Stimulated activated CD8-positive, alpha-beta memory T cell treated with anti-CD3 and anti-CD28 coated beads, Interleukin-4, amount 100 ng/mL, for 48 hours (primary cell): ENCODE measurements at places on chromosomes 12 and 14.

DNA sequence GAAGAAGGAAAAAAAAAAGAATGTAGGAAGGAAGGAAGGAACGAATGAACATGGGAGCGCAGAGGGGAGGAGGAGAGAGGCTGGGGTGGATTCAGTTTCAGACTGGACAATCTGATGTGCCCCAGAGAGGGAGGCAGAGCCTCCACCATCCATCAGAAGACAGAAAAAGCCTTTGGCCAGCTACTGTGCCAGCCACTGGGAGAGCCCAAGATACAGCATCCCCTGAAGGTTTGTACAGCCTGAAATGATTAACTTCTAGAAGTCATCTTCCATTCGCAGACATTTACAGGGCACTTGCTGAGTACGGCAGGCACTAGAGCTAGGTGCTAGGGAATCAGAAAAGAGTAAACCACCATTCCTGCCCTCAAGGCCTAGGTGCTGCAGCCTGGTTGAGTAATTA is 9.0 kb downstream of the PLEKHG6 start:
- DNase-seq = no peak

- no peak for DNase-seq
These were observed 13.8 kb upstream of the ZFP36L1 start for GRCh38 chr14:68806526-68807147.

DNA sequence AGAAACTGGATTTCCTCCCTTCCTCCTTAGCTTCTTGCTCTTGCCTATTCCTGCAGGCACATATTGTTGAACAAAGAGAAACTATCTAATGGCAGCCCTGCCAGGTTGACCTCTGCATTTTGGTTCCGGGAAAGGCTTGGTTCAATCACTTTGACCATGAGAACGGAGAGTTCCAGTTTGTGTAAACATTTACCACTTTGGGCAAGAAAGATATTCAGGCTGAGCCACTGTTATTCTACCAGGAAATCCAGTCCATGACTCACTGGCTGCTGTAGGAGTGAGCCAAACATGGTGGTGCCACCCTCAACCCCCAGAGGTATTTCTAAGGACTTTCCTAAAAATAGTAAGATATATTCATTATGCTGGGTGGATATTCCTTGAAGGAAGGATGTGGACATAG is 242.2 kb upstream of the OR4E1 start:
- no peak for DNase-seq

DNA sequence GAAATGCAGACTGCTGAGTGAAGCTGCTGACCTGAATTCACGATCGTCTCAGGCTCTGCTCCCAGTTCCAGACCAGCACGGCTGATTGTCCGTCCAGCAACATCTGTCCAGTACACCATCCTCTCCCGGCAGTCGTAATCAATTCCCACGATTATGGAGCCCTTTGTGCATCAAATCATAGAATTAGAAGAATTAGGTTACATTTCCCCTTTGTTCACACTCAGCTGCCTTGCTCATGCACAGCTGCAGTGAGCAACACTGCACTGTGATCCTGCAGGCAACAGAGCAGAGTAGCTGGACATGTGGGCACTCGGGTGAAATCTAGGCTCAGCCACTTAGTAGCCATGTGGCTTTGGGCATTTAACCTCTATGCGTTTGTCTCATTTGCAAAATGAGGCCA is 22.2 kb downstream of the RTRAF start:
- DNase-seq = no peak

GRCh38 chr12:70045514-70045913 is 197.7 kb upstream of the CNOT2 start:
- no peak for DNase-seq

DNA sequence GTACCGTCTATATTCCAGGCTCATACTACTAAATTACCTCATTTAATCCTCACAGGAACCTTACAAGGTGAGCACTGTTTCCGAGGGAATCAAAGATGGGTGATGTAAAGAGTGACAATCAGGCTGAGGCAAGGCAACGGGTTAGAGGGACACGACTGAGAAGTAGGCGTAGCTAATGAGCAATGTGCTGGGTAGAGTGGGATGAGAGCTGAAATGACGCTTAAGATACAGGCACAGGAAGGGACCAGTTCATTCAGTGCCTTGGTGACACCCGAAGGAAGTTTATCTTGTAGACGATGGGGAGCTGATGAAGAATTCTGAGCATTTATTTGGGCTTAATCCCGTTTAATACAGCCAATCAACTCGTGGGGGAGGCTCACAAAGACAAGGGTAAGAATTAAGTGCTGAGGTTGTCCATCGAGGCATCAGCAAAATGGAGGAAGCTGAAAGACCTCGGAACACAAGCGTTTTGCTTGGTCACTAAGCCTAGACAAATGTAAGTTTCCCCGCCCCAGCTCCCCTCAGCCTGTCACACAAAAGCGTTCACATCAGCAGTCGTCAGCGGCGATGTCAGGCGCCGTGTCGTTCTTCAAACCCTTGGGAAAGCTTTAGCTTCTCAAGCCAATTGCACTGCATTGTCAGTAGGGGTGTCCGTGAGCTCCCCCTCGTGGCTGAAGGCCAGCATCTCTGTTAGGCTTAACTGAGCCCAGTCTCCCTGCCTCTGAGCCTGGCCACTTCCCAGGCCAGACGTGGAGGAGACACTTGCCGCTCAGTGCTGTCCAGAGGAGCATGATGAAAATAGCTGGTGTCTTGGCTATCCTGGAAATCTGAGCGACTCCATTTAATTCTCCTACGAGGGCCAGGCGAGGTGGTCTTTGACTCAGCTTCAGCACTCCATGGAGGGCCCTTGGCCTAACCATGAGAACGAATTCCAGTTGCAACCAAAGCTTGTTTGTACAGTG is 288.5 kb upstream of the G2E3 start:
- DNase-seq = peak; percentile 82

DNA sequence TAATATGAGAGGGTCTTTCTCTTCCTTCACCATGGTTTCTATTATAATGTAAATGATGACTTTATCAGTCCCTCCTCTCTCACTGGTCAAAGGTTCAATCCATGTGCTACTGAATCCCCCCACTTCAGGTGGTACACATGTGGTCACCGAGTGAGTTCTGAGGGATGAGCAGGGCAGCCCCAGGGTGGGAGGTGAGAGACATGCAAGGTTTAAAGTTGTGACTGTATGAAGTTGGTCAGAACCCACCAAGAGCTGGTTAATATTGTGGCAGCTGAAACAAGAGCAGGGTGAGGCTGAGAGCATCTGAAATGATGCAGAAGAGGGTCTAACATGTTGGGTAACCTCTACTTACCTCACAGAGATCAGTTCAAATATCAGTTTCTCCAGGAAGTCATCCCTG is 444.7 kb upstream of the FBXO33 start:
- no peak for DNase-seq

- DNase-seq = peak; percentile 61
These were observed 119.3 kb upstream of the MDM1 start for GRCh38 chr12:68451261-68452077.

GRCh38 chr12:5548152-5548943 is 116.4 kb downstream of the NTF3 start:
- no peak for DNase-seq

- peak; percentile 68 for DNase-seq
These were observed 39.0 kb downstream of the SLCO1B1 start for GRCh38 chr12:21169878-21170472.

GRCh38 chr14:99644723-99645544 is at the start of gene HHIPL1:
Gene HHIPL1, plus strand, starts transcription at chr14:99645129. Its CDS starts 79 bp downstream, at chr14:99645208.
- no peak for DNase-seq

GRCh38 chr12:53956914-53957536 is 2.3 kb downstream of the HOXC12 start:
- DNase-seq = no peak

- DNase-seq = no peak
These were observed 38.3 kb upstream of the CACNA2D4 start for GRCh38 chr12:1956716-1957115.

DNA sequence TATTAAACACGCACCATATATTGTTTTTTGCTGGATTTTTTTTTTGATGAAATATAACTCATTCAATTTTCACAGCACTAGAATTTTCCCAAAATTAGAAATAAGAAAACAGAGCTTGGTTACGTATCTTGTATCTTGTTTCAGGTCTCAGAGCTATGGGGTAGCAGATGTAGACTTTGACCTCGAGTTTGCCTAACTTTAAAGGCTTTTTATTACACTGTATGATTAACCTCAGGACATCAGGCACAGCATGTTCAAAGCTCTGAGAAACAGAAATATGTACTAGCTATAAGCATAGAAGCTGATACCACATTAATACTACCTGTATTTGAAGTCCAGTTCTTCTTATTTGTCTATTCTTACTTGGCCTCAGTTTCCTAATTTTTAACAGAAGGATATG is 171.9 kb upstream of the KITLG start:
- DNase-seq = no peak

DNA sequence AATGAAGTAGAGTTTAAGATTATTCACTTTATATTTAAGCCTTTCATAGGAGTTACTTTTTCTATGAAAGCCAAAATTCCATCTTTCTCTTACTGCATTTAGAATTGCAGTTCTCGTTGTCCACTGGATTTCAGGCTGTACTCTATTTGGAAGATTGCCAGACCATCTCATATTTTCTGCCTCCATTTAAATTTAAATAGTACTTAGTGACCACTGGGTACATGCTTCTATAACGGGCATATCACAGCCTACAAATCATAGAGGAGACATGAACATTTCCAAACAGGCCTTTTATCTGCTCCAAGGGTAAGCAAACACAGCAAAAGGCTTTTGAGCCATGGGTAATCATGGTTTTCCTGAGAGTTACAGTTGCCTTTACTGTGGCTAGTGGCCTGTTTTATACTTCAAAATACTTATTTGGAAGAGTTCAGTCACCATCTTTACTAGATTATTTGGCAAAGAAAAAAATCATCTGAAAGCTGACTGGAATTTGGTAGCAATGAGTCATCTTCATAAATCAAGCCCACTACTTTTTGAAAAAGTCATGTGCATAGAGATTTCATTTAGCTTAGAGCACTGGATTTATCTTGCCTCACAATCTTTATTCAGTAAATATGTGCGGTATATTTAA is 15.7 kb downstream of the ANO6 start:
- DNase-seq = no peak

GRCh38 chr14:24235804-24236688 is 3.3 kb downstream of the GMPR2 start:
- DNase-seq = no peak

DNA sequence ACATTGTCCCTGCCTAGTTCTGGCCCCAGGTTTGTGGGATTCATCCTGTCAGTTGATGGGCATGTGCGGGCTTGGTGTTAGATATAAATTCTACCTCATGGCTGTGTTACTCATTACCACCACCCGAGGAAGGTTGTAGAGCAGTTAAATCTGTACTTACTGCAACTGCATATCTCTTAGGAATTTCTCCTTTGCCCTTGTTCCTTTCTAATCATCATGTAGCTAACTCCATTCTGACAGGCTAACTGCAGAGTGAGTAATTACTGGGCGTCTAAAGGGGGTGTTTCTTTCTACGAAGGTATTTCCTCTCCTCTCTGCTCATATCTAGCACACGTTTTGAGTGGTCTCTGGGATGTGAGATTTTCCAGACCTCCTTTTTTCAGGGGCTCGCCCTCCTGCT is 1076.7 kb downstream of the TMTC2 start:
- no peak for DNase-seq

- no peak for DNase-seq
These were observed 1337.4 kb downstream of the FSCB start for GRCh38 chr14:43169722-43170121.

DNA sequence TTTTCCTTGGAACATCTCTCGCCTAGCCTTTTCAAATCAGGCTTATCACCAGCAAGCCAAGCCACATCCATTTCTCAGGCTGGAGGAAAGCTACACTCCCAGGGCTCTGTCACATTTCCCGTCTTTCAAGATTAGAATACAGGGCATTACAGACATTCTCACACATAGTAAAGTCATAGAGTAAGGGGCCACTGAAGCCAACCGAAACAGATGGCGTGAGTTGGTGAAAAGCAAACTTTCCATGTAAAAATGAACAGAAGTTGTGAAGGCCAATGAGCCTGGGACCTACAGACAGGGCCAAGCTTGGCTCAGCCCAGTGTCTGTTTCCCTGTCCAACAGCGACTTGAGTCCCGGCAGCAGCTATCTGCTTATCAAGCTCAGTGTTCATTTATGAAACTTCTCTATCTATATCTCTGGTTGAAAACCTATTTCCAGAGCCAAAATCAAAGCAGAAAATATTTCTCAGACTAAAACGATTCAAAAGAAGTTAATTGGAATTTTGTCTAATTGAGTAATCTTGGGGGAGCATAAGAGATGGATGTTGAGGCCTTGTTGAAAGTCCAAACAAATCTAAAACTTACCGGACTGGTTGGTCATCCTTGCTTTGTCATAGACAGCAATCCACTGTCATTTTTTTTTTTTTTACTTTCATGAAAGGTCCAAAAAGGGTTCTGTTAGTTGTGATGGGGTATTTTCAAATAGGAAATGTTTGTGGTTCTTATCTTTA is 105.6 kb downstream of the DAAM1 start:
- no peak for DNase-seq

GRCh38 chr14:30225176-30225575 is 297.5 kb upstream of the PRKD1 start:
- no peak for DNase-seq

- DNase-seq = no peak
These were observed 74.6 kb downstream of the GCH1 start for GRCh38 chr14:54828037-54828436.

DNA sequence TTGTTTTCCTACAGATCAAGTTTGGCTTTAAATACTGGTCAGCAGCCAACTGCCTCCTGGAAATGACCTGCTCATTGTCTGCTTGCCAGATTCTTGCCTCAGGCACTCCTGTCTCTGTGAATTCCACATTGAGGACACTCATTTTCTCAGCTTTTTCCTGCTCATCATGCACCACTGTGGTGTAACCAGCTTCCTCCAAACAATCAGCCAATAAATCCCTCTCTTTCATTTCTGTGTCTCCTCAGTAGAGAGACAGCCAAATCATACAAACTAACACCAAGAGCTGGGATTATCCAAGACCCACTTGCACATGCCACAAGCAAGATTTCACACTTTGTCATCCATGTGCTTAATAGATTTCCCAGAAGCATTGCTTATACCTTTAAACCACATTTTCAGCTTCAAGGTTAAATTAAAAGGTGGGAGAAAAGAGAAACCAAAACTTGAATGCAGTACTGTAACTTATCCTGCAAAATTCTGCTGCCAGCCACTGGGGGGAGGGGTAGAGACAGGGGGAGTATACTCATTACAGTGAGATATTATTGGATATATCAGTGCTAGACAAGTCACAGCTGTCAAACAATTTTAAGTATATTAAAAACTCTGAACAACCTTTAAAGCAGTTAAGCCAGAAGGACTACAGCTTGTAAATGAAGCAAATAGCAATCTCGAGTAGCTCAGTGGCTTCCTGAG is 105.0 kb downstream of the PPP2R5E start:
- DNase-seq = peak; percentile 26

GRCh38 chr14:79318371-79318770 is 892.9 kb downstream of the DIO2 start:
- no peak for DNase-seq

DNA sequence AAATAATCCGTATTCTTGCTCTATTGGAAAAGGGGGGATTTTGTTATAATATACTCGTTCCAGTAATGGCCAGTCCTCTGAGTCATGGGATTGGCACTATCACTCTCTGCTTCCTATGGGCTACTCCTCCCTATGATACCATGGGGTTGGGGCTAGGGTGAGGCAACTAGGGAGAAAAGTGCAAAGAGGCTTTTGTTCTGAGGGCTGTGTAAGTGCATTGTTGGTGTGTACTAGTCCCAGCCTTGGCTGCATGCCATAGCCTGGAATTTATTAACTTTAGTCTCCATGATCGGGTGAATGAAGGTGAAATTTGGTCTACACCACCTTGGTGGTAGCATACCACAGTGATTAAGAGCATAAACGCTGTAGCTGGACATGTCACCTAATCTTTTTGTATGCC is 247.6 kb downstream of the RPAP3 start:
- no peak for DNase-seq
